ENCODE measurements at places on chromosomes 11 and 22.

- no peak for DNase-seq
These were observed 348.3 kb upstream of the B3GAT1 start for GRCh38 chr11:134760299-134760698.

DNA sequence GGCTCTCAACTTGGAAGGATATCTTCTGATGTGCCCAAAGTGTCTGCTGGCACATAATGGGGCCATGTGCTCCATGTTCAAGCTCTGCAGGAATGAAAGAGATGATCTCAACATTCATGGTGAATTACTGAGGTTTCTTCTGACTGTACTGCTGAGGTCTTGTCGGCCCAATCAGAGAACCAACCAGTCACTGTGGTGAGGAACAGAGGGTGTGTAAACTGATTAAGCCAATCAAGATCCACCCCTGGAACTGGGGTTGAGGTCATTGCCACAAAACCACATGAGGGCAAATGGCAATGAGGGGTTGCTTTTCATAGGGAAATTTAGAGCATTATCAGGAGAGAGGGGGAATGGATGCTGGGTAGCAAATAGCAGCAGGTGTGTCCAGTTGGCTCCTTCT, 152.3 kb upstream of the RAG2 start:
- no peak for DNase-seq

DNA sequence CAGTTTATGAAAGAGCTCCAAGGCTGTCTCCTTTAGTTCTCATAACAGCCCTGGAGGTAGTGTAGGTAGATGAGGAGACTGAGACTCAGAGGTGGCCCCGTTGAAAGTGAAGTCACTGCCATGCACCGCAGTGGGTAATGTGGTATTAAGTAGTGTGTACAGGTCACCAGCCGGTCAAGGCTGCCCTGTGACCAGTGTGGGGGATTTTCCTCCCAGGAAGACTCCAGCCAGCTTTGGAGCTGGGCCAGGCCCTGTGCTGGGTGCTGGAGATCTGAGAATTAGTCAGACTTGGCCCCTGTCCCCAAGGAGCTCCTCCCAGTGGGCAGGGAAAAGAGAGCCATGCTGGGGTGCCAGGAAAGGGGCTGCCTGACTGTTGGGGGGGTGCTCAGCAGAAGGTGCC, 5.3 kb downstream of the OMP start:
- DNase-seq, result no peak

DNA sequence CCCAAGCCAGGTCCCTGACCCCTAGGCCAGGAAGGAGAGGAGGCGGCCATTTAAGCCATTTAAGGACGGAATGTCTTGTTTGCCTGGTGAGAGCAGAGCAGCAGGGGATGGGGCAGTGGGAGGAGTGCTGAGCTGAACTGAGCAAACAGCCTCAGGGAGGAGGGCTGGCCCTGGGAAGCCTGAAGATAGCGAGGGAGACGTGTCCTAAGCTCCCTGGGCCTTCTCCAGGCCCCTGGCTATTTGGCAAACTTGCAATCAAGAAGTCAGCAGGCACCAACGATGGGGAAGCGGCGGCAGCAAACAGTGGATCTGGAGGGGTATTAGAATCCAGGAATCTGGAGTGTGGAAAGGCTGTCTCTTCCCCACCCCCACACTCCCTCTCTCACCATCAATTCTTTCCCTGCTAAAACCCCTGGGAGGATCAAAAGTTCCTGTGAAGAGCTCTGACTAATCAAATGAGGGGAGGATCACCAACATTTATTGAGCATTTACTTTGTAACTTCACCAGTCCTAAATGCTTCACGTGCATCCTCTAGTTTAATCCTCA, 8.8 kb downstream of the BCL9L start:
- DNase-seq, result no peak

GRCh38 chr11:73237471-73238290, 19.6 kb downstream of the P2RY2 start:
- no peak for DNase-seq

DNA sequence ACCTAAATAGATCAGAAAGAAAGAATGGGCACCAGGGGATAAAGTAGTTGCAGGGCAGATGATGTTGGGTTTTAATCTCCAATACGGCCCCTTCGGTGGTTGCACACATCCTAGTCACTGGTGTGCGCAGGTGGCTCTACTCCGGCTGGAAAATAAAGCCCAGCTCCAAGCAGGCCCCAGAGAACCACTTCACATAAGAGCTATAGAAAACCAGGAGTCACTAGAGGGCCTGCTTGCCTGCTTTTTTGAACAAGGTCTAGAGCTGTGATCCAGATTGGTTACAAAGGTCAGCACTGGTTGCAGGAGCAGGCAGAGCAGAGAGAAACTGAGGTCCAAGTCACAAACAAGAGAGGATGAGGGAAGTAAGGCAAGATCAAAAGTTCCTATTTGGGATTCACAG, 41.5 kb upstream of the MS4A8 start:
- no peak for DNase-seq

DNA sequence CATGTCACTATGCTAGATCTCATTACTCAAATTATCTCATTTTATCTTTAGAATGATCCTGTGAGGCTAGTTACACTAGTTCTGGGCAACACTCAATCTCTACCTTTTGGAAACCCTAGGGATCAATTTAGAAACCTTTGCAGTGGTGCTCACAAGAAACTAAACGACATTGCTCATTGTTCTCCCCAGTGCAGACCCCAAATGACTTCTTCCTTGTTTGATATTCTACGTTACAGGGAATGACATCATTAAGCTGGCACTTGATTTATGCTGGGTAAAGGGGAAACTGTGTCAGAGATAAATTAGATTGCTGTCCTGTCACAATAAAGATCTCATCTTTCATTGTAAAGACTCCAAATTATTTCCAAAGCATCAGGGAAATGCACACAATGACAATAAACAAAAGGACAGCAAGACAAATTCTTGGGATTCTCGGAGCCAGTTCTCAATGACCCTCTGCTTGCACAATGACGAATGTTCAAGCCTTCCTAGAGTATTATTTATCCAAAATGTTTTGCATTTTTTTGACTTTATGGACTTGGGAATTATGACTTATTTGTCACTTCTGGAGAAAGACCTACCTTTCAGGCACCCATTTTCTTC, 1121.8 kb upstream of the TENM4 start:
- no peak for DNase-seq

GRCh38 chr22:33397381-33397907, 339.3 kb upstream of the SYN3 start:
- DNase-seq, result no peak

DNA sequence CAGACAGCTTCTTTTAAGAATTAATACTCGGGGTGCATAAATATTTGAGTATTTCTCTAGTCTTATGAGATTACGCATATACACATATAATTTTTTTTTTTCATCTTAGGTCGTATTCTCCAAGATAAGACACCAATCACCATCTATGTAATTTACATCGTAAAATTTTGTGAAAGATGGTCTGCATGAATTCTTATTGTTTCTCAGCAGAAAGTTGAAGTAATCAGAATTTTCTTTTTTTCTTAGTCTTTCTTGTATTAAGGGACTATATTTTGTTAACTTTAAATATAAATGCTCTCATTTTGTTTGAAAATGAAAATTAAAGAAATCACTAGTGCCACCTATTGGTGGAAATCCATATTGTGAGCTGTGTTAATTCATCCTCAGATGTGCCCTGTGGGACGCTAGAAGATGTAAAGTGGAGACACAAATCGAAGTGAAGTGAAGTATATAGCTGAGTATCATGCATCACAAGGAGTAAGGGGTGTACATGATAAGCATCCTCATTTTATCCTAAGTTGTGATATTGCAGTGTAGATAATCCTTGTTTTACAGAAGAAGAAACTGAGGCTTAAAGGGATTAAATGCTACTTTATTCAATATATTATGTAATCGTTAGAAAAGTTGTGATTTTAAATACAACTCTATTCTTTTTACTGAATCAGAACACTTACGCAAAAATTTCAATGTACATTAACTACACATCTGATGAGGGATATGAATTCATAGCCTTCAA, 2084.3 kb downstream of the LRRC4C start:
- peak; percentile 71 for DNase-seq

DNA sequence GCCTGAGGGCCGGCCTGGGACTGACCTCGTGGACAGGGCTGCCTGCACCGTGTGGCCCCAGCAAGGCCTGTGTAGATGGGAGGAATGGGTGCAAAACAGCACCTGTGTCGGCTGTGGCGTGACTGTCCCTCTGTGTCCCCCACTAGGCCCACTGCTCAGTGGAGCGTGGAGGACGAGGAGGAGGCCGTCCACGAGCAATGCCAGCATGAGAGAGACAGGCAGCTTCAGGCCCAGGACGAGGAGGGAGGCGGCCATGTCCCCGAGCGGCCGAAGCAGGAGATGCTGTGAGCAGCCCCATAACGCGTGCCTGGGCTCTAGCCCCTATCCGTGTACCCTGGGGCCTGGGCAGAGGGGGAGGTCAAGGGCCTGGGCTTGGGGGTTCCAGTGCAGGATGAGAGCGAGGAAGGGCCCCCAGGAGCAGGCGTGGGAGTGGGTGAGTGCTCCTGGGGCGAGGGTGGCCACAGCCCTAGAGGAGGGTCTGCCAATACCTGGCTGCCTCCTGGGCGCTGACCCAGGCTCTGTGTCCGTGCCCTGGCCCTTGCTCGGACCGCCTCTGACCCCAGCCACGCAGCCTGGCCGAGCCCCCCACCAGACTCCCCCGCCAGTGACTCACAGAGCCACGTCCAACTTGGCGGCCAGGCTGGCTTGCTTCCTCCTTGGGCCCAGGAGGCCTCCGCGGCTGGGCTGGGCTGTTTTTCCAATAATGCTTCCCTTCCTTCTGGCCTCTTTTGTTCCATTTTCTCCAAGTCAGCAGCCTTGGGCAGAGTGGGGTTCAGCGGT, 11.6 kb downstream of the PRR33 start:
- DNase-seq, result no peak

DNA sequence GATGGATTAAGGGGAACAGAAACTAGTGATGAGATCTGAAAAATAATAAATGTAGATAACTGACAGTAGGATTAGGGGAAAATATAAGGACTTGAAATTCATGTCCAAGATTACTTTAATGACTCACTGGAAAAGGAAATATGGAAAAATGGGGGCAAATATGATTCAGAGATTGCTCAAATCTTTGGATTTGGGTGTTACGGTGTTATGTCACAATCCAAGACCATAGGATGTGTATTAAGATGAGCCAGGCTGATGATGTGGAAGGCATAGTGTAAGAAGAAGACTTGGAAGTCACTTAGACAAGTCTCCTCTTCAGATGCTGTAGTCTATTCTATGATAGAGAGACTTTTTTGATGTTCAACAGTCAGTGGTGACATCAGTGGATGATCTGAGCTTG, 323.7 kb downstream of the LUZP2 start:
- no peak for DNase-seq

DNA sequence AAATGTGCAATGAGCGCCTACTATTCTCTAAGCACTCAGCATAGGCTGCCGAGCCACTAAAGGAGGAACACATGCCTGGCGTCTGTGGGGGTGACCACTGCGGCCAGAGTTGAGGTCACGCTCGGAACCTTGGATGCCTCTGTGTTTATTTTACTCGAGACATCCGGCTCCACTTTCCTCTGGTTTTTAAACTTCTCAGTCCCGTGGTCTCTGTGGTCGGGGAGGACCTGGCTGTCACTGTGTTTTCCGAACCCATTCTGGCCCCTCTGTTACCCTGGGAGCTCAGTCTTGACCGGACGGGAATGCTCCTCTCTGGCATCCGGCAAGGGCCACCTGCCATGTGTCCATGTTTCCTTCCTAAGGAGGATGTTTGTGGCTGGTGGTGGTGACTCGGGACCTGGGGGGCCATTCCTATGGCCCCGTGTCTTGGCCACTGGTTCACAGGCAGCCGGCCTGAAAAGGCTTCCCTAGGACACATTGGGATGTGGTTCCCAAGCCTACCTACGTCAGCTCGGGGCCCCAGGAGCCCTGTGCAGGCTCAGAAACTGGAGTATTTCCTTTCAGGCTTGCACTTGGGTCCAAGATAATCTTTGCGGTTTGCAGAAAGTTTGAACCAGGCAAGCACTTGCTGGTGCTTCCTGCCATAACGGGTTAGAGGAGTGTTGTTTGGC, 46.7 kb upstream of the PARVG start:
- no peak for DNase-seq

DNA sequence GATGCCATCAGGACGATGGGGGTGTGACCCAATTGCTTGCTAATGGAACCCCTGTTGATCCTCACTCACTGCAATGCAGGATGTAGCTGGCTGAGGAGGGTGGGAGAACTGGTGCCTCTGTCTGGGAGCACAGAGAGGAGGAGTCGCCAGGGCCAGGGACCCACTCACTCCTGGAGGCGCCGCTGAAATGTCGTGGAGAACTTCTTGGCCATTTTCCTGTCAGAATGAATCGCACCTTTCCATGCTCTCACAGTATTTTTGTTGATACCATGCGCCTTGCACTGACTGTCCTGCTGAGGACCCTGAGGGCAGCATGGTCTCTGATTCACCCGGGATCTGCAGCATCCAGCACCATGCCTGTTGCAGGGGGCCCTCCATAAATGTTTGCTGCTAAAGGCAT, 211.4 kb downstream of the DSCAML1 start:
- no peak for DNase-seq

DNA sequence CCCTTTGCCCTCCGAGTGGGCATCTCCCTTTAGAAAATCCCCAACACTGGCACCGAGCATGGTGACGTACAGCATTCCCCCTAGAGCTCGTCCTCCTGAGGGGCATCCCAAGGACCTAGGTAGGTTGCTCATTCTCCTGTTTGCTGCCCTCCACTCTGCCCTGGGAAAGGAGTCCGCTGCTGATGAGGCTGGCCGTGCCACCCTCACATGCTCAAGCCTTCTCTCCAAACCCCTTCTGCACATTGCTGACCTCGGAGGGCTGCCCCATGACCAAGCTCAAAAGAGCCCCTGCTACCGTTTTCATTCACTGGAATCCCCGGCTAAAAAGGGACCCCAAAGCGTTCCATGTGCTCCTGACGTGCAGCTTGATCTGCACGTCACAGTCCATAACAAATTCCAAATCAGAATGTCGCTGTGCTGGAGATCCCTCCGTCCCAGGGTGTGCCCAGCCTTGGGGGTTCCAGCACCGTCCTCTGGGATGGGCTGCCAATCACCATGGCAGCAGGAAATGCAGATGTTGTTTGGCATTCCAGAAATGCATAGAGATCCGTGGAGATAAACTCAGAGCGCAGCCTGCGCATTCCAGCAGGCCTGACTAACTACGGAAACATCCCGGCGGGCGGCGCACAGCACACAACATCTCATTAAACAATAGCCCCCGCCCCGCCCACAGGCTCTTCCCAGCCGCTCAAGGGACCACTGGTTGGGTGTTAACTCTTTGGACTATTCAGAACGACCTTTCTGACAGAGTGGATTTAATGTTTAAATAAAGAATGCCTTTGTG, 26.3 kb upstream of the GNB1L start:
- no peak for DNase-seq

- no peak for DNase-seq
These were observed 3.8 kb upstream of the PPFIBP2 start for GRCh38 chr11:7509966-7510365.
